A549 (cell line): ENCODE measurements at places on chromosomes 6 and 20.

DNA sequence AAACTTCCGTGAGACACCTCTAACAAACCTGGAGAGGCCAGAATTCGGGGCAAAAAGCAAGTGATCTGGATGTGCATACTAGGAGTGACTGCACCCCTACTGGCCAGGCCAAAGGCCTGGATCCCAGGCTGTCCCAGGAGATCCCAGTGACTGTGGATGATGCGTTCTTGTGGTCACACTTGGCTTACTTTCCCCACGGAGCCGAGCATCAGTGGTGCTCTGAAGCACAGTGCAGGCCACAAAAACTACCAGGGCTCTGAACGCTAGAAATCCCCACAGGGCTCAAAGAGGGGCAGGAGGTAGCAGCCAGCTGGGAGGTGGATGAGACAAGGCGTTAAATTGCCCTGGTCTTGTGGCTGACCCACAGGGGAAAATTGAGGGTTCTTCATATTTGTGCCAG, 7.1 kb downstream of the TRIM26 start:
- DNase-seq = no peak

DNA sequence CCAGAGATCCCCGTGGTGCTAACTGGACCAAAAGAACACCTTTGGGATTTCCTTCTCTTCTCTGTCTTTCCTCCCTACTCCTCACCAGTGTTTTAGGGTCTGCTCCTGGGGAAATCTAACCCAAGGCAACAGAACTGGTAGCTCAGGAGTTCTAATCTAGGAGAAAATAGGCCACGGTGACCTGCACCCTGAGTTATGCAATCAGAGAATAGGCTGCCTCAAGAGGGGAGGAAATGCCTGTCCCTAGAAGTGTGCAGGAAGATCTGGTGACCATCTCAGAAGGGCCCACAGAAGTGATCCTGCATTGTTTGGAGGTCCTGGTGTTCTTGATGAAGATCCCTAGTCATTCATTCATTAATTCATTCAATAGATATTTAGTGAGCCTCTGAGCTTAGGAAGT, 3.4 kb downstream of the ETV7 start:
- no peak for DNase-seq

DNA sequence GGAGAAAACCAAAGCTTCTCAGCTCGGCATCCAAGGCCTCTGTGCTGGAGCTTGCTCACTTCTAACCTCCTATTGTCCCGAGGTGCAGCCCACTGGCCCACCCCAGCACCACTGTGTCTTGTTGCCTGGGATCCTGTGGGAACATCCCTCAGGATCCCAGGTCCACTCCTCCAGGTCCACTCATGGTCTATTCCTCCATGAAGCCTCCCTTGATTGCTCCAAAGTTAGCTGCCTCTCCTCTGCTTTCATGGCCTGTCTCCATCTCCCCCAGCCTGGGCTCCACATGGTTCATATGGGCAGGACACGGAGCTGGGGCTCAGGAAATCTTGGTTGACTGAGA, 13.9 kb downstream of the SLA2 start:
- DNase-seq = no peak

GRCh38 chr6:90000864-90001731, 106.8 kb downstream of the GJA10 start:
- no peak for DNase-seq

GRCh38 chr6:169223006-169223405, 30.6 kb downstream of the THBS2 start:
- DNase-seq = no peak

GRCh38 chr6:56156643-56157042, 90.7 kb downstream of the COL21A1 start:
- no peak for DNase-seq

GRCh38 chr20:34817801-34818200, 7.7 kb downstream of the NCOA6 start:
- no peak for DNase-seq

GRCh38 chr20:10728873-10729670, 55.3 kb upstream of the JAG1 start:
- no peak for DNase-seq

GRCh38 chr6:99521633-99522151, 6.5 kb upstream of the USP45 start:
- no peak for DNase-seq

- peak; percentile 31 for DNase-seq
These were observed 365.7 kb upstream of the EPHA7 start for GRCh38 chr6:93784794-93785693.

- DNase-seq = no peak
These were observed 235.5 kb downstream of the KIF16B start for GRCh38 chr20:16337707-16338106.

- DNase-seq = no peak
These were observed 80.6 kb upstream of the EYA4 start for GRCh38 chr6:133160536-133160935.

DNA sequence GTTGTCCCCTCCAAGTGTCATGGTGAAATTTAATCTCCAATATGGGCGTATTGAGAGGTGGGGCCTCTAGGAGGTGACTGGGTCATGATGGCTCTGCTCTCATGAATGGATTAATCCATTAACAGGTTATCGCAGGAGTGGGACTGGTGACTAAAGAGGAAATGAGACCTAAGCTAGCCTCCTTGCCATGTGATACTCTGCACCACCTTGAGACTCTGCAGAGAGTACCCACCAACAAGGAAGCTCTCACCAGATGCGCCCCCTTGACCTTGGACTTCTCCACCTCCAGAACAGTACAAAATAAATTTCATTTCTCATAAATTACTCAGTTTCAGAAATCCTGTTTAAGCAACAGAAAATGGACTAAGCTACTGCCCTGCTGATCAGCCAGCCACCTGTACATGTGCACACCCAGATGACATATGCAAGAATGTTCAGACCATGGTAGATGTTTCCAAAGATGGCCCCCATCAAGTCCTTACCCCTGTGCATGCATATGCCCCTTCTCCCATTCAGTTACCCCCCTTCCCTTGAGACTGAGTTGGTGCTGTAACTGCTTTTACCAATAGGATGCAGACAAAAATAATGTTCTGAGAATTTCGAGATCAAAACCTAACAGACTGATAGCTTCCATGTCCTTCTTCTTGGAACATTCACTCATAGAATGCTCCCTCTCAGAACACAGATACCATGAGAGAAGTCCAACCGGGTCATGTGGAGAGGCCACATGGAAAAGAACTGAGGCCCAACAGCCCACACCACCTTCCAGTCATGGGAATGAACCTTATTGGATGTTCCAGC, 28.4 kb downstream of the MAP3K5 start:
- DNase-seq = no peak

DNA sequence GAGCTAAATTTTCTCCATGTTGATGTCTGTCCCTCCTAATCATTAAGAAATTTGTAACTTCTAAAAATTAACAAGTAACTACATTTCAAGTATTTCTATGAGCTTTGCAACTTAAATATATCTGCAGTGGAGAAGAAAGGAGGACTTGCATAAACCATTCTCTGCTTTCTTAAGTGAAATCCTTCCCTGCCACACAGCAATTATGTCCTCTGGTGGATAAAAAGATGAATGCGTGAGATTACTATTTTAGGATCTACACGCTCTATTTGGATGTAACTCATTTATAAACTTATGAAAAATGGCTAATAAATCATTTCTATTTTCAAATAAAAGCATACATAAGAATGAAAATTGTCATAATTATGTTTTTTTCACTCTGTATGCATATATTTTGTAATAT, 338.0 kb upstream of the PTCHD4 start:
- DNase-seq = peak; percentile 7

GRCh38 chr6:36615018-36615761, 21.0 kb downstream of the SRSF3 start:
- peak; percentile 40 for DNase-seq

DNA sequence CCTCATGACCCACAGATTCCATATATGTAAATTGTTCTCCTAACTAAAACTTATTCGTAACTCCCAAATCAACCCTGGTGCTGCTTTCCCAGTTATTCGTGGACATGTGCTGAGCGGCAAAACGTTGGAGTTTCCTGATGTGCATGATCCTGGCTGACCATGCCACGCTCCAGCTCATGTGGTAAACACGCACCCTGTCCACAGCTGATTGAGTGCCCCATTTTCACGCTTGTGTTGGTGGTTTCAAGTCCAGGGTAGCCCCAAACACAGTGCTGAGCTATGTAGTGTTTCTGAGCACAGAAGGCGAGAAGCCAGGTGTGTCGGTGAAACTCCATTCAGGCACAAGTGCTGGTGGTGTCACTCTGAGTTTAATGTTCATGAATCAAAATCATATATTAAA, 19.1 kb upstream of the FOXC1 start:
- DNase-seq = no peak

GRCh38 chr6:37804586-37804985, 14.9 kb upstream of the ZFAND3 start:
- DNase-seq = no peak

DNA sequence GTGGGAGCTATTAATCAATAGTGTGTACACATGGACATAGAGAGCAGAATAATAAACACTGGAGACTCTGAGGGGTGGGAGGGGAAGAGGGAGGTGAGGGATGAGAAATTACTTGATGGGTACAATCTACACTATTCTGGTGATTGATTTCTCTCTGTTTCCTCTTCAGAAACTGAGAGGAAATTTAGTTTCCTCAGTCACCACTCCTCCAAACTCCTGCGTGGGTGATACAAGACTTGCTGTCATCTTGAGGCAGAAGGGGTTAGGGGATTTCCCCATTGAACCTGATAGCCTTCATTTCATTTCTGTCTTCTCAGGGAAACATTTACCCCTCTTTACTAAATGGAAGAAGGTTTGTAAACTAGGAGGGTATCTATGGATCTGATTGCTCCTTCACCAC, 84.3 kb upstream of the ESR1 start:
- DNase-seq = no peak

- DNase-seq = peak; percentile 15
These were observed 81.6 kb downstream of the GMPR start for GRCh38 chr6:16319813-16320532.

- peak; percentile 29 for DNase-seq
These were observed 10.4 kb downstream of the CD40 start for GRCh38 chr20:46128310-46129151.

DNA sequence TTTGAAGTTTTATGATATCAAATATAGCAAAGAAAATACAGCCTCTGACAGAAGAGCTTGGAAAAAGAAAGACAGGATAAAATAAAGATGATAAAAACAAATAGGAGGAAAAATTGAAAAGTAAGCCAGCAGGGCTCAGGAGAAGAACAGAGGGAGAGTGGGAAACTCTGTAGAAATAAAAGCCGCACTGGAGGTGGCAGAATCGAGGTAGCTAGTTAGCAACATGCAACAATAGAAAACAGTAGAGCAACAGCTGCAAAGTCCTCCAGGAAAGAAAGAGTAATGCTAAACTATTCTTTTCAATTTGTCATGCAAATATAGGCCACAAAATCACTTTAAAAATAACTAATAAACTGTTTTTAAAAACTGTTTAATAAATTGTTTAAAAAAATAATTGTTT, 28.8 kb downstream of the HBS1L start:
- DNase-seq = no peak

DNA sequence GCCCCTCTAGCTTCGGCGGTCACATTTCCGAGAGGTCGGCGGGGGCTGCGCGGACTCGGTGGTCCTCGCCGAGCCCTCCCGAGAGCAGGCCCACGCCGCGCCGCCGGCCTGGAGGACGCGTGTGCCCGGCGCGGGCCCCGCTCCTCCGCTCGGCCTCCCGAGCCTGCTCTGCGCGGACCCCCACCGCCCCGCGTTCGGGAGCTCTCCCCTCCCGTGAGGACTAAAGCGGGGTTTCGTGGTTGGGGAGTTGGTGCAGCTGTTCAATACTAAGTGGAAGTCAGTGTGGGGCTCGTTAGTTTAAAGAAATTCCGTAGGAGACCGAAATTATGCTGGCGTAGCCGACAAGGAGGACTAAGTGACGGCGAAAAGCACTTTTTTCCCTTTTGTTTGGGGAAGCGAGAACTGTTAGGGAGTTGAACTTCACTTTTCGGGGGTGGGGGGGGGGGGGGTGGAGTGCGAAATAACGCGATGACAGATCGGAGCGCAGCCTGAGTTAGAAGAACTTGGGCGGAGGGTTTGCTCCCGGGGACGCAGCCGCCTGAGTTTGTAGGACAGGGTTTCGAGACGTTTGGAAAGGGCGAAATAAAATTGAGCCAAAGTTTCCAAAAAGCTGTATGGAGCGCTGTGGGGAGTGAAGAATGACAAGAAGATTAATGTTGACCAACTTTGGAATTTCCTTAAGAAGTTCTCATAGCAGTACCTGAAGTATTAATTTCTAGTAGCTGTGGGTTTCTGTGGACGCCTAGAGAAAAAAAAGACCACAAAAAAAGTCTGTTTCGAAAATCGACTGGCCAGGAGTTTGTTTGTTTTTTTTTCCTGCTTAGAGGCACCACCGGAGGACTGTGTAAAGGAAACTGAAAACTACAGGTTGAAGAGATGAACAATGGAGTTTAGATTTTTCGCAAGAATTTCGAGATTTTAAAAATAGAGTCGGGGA, 1.4 kb downstream of the QKI start:
- peak; percentile 46 for DNase-seq

- DNase-seq = no peak
These were observed 32.5 kb downstream of the TMEM242 start for GRCh38 chr6:157290797-157291196.
